ENCODE measurements at places on chromosomes 16 and 17.

GRCh38 chr17:40535924-40536294 lies 29.4 kb downstream of the CCR7 start:
- DNase-seq, result no peak

DNA sequence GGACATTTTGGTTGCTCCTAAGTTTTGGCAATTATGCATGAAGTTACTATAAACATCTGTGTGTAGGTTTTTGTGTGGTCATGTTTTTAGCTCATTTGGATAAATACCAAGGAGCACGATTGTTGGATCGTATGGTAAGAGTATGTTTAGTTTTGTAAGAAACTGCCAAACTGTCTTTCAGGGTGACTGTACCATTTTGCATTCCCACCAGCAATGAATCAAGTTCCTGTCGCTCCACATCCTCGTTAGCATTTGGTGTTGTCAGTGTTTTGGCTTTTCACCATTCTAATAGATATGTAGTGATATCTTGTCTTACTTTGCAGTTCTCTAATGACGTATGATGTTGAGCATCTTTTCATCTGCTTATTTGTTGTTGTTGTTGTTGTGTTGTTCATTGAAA lies 20.2 kb downstream of the TENT4B start:
- no peak for DNase-seq

DNA sequence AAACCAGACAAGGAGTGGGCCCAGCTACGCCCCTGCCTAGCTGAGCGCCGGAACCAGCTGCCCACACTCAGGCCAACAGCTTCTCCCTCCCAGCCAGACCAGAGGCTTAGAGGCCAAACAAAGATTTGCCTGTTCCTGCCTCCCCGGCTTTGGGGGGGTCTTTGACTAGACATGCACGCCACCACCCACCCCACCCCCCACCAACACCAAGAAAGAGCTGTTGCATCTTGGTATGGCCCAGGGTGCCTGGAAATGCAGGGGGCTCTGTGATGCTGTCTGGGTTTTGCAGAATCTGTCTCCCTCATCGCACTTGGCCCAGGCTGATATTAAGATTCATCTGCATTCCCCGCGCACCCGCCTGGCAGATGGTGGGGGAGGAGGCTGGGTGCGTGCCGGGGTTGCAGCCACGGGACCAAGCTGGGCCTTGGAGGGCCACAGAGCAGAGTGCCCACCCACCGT lies 1.3 kb upstream of the NXPH3 start:
- no peak for DNase-seq

DNA sequence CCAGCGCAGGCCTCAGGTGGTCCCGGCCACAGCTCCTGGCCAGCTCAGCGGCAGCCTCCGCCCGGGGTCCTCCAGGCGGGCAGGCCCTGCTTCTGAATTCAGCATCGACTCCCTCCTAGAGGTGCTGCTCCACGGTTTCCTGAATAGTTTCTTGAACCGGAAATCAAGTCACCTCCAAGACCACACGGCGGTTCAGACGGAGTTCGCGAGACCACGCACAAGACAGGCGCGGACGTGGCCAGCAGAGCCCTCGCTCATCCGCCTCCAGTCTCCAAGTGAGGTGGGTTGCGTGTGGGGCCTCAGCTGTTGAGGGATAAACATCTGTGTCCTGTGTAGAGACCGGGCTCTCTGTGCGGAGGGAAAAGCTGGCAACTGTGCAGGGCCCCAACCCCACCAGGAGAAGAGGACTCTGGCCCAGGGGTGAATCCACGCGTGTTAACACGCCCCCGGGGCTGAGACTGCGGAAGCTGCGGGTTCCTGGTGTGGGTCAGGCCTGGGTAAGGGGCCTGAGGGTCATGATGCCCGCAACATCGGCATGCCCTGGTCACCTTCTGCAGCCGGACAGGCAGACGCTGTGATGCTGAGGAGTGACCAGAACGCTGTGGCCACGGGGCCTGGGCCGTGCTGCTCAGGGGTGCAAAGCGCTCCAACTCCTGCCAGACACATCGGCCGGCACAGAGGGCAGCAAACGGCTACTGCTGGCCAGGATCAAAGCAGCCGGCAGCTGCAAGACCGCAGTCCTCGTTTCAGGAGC lies 55.0 kb upstream of the METRNL start:
- DNase-seq, result no peak

GRCh38 chr16:46728806-46729205 lies 19.3 kb downstream of the MYLK3 start:
- no peak for DNase-seq

- DNase-seq, result no peak
Measured at GRCh38 chr17:68210570-68211315, 37.1 kb upstream of the AMZ2 start.

DNA sequence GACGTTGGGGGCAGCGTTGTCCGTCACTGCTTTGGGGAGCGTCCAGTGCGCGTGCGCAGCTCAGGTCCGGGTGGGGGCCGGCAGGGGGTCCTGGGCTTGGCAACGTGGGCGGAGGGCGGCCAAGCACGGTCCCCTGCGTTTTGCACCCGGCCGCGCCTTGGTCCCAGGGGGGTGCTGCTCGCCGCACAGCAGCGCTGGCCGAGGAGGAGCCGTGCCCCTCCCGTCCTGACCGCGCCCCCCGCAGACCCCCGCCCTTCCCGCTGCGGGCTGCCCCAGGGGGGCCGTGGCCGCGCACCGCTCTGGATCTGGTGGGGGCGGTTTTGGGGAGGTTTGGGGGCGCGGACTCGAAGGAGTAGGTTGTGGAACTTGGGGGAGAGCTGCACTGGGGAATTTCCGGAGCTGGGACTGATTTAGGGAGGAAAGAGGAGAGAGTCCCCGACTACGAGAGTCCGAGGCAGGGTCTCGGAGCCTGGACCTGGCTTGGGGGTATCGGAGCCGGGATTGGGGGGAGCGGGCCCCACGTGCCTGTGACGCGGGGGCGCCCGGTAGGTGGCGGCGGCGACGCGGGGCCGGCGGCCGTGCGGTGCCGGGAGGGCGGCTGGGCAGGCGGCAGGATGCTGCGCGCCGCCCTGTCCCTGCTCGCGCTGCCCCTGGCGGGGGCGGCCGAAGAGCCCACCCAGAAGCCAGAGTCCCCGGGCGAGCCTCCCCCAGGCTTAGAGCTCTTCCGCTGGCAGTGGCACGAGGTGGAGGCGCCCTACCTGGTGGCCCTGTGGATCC lies at the start of gene SLC9A5:
Gene SLC9A5 (plus strand): TSS at position 579 of the 777 bp plus-strand sequence. CDS start 36 bp downstream, at position 615.
- peak; percentile 73 for DNase-seq

GRCh38 chr17:44323359-44324091 lies 1.1 kb downstream of the SLC25A39 start:
- DNase-seq, result no peak

DNA sequence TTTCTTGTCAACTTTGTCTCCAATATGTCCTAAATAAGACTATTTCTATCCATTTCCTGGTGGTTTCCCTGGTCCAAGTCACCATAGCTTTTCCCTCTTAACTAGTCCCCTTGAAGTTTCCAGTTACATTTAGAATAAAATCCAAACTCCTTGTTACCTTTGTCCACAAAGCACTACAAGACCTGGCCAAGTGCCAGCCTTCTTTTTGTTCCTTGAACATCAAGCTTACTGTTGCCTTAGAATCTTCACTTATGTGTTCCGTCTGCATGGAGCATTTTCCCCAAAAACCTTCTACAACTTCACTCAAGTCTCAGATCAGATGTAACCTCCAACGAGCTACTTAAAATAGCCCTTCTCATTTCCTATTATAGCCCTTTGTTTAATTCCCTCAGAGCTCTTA lies 101.4 kb downstream of the ITFG1 start:
- DNase-seq, result no peak

DNA sequence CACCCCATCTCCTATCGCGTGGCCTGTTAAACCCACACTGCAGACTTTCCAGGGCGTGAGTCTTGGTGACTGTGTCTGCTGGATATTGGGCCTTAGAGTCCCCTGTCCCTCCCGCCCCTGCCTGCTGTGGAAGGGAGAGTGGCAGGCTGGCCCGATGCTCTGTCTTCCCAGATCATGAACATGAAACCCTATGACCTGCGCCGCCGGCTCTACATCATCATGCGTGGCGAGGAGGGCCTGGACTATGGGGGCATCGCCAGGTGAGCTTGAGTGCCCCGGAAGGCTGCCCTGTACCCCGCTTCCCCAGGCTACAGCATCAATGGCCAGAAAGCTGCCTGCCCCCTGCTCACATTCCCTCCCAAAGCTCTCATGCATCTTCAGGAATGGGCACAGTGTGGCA lies 19.5 kb upstream of the CLEC18A start:
- no peak for DNase-seq
